ENCODE measurements at places on chromosomes 3 and 15.

DNA sequence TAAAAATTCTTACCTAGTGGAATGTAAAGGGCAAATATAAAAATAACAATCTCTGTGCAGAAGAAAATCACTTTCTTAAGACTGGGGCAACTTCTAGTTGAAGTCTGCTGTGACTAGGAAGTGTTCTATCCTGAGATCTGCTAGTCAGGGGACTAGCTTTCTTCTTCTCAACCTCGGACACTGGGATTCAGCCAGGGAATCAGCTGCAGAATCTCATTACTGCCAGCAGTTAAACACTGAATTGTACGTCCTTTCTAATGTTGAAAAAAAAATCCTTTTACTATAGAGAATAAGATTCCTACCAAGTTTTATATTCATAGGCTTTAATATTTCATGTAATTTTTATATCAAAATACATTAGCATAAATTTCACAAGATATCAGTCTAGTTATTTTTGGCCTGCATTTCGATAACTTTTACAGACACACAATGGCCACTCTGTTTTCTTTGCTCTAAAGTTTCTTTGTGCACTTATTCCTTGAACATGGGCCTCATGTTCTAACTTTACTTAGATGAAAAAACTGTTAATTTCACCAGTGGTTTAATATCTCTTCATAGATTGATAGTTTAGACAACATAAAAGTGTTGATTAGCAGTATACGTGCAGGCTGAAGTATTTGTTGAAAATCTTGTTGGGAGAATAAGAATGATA is 2.6 kb upstream of the NEO1 start:
- DNase-seq = no peak

GRCh38 chr3:24177201-24177600 is 232.1 kb downstream of the NR1D2 start:
- DNase-seq = no peak

DNA sequence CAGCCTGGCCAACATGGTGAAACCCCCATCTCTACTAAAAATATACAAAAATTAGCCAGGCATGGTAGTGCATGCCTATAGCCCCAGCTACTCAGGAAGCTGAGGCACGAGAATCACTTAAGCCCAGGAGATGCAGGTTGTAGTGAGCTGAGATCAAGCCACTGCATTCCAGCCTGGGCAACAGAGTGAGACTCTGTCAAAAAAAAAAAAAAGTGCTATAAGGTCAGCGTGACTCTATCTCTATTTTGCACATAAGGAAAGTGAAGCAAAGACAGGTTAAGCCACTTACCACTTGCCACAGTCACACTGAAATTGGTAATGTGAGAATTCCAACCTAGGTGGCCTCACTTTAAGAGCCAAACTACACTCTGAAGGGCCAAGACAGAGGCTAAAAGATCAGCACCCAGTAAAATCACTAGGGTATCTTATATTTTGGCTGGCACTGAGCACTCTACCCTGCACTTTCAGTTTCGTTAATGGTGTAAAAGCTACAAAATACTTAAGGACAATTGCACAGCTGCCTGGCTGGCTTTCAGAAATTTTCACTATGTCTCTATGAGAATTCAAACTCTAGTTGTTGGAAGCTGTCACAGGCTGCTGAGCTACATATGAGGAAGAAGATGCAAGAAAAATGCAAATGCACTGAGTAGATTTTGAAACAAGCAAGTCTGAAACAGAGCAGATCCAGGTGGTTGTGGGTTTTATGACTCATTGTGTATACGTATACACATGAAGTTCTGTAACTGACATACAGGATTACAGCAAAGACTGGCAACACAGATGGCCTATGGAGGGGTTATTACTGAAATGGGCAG is 32.7 kb downstream of the TRANK1 start:
- DNase-seq = peak; percentile 57

DNA sequence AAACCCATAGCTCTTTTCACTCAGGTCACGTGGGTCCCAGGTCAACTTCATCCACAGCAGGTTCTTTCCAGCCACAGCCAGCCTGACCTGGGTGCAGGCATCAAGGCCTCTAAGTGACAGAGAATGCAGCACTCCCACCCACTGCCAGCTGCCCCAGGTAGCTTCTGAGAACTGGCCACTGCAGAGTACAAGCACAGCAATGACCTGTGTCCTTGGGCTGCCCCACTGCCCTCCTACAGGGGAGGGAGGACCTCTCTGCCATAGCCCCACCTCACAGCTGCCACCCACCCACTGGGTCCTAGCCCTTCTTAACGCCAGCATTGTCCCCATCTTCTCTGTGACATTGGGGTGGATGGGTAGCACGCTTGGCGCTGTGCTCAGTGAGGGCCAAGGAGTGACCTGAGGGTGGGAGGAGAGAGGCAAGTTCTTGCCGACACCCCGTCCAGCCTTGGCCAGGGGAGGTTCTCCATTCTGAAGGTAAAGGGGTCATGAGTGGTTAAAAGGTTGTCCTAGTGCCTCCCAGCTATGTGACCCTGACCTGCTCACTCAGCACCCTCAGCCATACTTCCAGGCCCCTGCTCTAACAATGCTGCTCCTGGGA is 12.4 kb downstream of the CISH start:
- DNase-seq = no peak

GRCh38 chr3:24834442-24834841 is 339.8 kb upstream of the THRB start:
- no peak for DNase-seq

- no peak for DNase-seq
Measured at GRCh38 chr3:123126031-123126430, 59.2 kb downstream of the PDIA5 start.

DNA sequence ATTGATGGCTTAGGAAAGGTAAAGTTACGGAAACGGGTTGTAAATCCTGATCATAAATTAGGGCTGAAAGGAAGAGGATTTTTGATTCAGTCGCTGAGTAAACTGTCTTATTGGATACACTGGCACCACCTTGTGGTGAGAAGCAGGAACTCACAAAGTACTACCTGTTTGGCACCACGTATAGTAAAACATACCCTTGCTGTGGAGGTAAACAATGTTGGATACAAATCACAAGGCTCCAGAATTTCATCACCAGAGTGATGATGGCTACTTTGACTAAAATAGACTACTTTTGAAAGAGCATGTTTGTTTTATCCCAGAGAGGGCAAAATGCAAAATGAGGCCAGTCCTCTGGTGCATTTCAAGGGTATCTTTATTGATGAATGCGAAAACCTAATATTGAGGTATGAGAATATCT is 216.9 kb downstream of the IGSF11 start:
- DNase-seq = no peak

DNA sequence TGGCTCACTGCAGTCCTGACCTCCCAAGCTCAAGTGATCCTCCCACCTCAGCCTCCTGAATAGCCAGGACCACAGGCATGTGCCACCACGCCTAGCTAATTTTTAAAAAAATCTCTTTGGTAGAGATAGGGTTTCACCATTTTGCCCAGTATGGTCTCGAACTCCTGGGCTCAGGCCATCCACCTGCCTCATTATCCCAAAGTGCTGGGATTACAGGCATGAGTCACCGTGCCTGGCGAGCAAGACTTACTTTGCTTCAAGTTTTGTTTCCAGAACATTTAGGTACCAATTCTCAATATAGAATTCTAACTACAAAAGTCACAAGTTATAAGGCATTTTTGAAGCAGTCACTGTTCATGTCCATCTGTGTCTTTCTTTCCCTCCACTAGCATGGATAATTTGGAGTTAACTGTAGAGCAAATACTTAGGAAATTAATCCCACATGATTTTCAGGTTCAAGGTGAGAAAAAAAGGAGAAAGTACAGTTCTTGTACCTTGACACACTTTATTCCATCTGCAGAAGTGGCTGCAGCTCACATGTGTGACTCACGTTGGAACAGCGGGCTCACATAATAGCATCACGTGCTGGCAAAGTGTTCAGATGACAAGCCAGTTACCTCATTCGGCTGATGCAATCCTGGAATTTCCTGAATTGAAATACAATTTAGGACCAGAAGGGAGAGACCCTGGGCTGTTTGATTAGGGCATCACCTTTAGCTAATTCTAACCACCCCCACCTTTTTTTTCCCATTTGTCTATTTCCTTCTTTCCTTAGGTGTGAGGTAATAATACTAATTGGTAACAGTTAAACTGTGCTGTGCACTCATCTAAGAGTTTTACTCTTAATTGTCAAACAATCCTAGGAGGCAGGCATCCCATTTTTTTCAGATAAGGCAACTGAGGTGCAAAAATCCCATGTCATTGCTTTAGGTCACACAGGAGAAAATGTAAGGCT is 46.9 kb upstream of the NEDD4 start:
- DNase-seq = no peak

GRCh38 chr3:48118322-48118721 is 69.9 kb downstream of the CDC25A start:
- no peak for DNase-seq

GRCh38 chr15:83886321-83886720 is 232.4 kb downstream of the ADAMTSL3 start:
- no peak for DNase-seq

Data from CD8-positive, alpha-beta memory T cell (primary cell).